ENCODE measurements at places on chromosomes 12 and 14. TPM values are rescaled to one million over a fixed set of nuclear protein-coding genes. Genes with fewer than 3 reads are reported as not detected.

GRCh38 chr14:76763096-76764041 lies 2.1 kb downstream of the VASH1 start:
- H3K4me1 ChIP-seq: peaks cover 15% of the 10 kb centered on the region
- no peaks in the 10 kb centered on the region for H3K36me3 ChIP-seq
- DNase-seq: peak; percentile 77
- H3K27me3 ChIP-seq: no peaks in the 10 kb centered on the region
- H3K27ac ChIP-seq: no peak overlapping the region

GRCh38 chr14:32697704-32698103 lies 241.0 kb upstream of the NPAS3 start:
- no peak overlapping the region for H3K4me3 ChIP-seq
- H3K27ac ChIP-seq: no peak overlapping the region
- H3K36me3 ChIP-seq: no peaks in the 10 kb centered on the region

DNA sequence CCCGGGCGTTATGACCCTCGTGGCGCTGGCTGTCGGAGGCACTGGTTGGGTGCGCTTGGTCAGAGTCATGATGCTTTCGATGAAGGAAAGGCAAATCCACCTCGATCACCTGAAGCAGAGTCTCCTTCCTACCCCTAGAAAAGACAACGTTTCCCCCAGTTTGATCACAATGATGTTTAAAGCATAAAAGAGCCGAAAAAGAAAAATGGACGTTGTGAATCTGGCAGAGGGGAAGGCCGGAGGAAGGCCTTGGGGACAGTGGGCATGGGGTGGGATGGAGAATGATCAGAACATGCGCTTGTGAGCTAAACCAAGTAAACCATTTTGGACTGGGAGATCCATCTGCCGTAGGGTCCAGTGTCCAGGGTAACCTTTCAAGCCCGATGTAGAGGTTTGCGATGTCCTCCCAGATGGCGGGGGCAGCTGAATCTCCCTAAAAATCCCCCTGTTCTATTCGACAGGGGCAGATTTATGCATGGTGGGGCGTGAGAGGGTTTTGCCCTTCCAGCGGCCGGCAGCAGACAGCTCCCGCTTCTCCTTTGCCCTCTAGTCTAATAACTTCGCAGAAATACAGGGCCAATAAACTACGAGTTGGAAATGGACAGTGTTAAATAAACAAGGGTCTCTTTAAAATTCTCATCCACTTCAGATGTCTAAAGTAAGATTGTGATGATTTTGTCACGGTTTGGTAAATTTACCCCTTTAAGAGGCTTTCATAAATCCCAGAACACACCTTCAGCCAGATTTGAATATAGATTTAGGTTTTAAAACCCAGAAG lies 2.3 kb upstream of the OTX2 start:
- H3K27ac ChIP-seq: no peak overlapping the region
- no peaks in the 10 kb centered on the region for H3K36me3 ChIP-seq
- H3K4me3 ChIP-seq: no peak overlapping the region
- no peak for DNase-seq

GRCh38 chr14:22623047-22623446 lies 21.1 kb downstream of the OR6J1 start:
- peaks cover 11% of the 10 kb centered on the region for H3K4me1 ChIP-seq
- DNase-seq: no peak
- H3K36me3 ChIP-seq: no peaks in the 10 kb centered on the region
- H3K4me3 ChIP-seq: no peak overlapping the region

GRCh38 chr12:118541071-118541470 lies 164.7 kb downstream of the SUDS3 start:
- H3K27me3 ChIP-seq: no peaks in the 10 kb centered on the region
- H3K27ac ChIP-seq: no peak overlapping the region
- H3K36me3 ChIP-seq: no peaks in the 10 kb centered on the region
- DNase-seq: no peak

DNA sequence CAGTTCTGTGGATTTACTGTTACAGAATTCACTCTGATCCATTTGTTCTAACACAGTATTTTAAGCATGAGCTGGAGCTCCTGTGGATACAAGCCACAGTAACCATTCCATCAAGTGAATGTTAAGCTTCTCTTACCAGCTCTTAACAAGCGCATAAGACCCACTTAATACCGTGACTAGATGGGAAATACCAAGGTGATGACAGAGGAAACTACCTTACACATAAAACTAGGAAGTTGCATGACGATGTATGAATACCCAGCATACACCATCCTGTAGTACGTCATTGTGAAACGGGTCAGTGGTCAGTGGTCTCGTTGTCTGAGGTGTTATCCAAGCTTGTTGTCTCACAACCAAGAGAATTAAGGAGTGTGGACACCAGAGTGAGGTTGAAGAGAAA lies 2.0 kb upstream of the GALC start:
- H3K36me3 ChIP-seq: no peaks in the 10 kb centered on the region
- no peak overlapping the region for H3K4me3 ChIP-seq
- DNase-seq: no peak
- no peak overlapping the region for H3K27ac ChIP-seq
- H3K4me1 ChIP-seq: peaks cover 18% of the 10 kb centered on the region
- H3K27me3 ChIP-seq: no peaks in the 10 kb centered on the region

Gene CRY1
- 18.1 TPM for total RNA-seq

Gene KIF21A
- total RNA-seq: 4.7 TPM

GRCh38 chr12:386651-387050 lies 2.5 kb downstream of the KDM5A start:
- peak overlapping the region; percentile 90 for H3K4me3 ChIP-seq
- H3K4me1 ChIP-seq: peaks cover 17% of the 10 kb centered on the region
- peaks cover 32% of the 10 kb centered on the region for H3K36me3 ChIP-seq
- H3K27me3 ChIP-seq: no peaks in the 10 kb centered on the region
- H3K27ac ChIP-seq: peak overlapping the region; percentile 83
- DNase-seq: no peak

- H3K36me3 ChIP-seq: no peaks in the 10 kb centered on the region
- H3K4me3 ChIP-seq: no peak overlapping the region
- H3K4me1 ChIP-seq: peaks cover 12% of the 10 kb centered on the region
- DNase-seq: no peak
- no peaks in the 10 kb centered on the region for H3K27me3 ChIP-seq
Measured at GRCh38 chr14:23124337-23124954, 5.4 kb upstream of the CEBPE start.
